ENCODE measurements at places on chromosomes 11 and 22. TPM values are rescaled to one million over a fixed set of nuclear protein-coding genes. Genes with fewer than 3 reads are reported as not detected.

Gene TREH
- not detected for total RNA-seq

DNA sequence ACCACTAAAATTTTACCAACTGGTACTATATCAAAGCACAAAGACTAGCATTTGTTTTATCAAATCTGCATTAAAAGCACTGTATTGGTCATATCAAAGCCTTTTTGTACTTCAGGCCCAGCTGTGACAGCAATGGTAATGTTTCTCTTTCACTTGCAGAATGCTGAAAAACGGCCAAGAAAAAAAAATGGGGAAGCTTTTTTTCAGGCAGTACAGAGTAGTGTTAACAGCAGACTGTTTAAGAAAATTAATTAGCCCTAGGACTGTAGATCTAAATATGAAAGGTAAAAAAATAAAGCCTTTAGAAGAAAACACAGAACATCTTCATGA lies 33.3 kb downstream of the DENND5A start:
- peaks cover 42% of the 10 kb centered on the region for H3K4me1 ChIP-seq
- H3K4me3 ChIP-seq, result peak overlapping the region; percentile 23
- no peaks in the 10 kb centered on the region for H3K27me3 ChIP-seq
- DNase-seq, result no peak
- H3K27ac ChIP-seq, result peak overlapping the region; percentile 52

GRCh38 chr11:6455070-6455469 lies 14.3 kb upstream of the HPX start:
- no peaks in the 10 kb centered on the region for H3K4me1 ChIP-seq
- no peak overlapping the region for H3K27ac ChIP-seq
- DNase-seq, result no peak
- peaks cover 69% of the 10 kb centered on the region for H3K36me3 ChIP-seq
- no peak overlapping the region for H3K4me3 ChIP-seq

GRCh38 chr11:93196816-93197379 lies 893 bp downstream of the SLC36A4 start:
- no peaks in the 10 kb centered on the region for H3K27me3 ChIP-seq
- H3K4me1 ChIP-seq, result peaks cover 21% of the 10 kb centered on the region
- H3K36me3 ChIP-seq, result no peaks in the 10 kb centered on the region

DNA sequence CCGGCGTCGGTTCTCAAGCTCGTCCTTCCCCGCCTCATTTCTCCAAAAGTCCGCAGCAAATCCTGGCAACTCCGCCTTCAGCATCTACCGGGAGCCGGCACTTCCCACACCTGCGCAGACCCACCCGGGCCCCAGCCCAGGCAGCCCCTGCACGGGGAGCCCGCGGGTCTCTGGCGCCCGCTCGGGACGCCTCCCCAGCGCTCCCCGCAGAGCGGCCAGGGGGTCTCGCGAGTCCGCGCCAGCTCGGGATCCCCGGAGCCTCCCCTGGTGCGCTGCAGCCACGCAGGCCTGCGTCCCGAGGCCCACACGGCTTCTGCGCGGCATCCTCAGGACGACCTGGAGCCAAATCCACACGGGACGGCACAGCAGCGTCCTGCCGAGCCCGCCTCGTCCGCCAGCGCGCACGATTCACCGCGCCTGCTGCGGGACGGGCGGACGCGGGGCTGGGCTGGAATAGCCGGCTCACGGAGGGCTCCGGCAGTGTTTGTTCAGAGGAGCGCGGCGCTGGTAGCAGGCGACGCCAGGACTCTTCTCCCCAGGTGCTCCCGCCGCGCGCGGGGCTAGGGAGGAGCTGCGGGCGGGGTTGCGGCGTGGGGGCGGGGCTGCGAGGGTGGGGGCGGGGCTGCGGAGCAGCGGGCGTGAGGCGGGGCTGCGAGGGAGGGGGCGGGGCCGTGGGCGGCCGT lies 816 bp upstream of the PHRF1 start:
- H3K27ac ChIP-seq, result peak overlapping the region; percentile 75
- no peaks in the 10 kb centered on the region for H3K36me3 ChIP-seq
- peak overlapping the region; percentile 61 for H3K4me3 ChIP-seq

Gene APOL3
- total RNA-seq, result 15.6 TPM

- H3K27ac ChIP-seq, result no peak overlapping the region
- no peaks in the 10 kb centered on the region for H3K36me3 ChIP-seq
- H3K4me1 ChIP-seq, result no peaks in the 10 kb centered on the region
- DNase-seq, result peak; percentile 12
- H3K27me3 ChIP-seq, result no peaks in the 10 kb centered on the region
Observed at GRCh38 chr22:30998329-30998728, 29.3 kb downstream of the TUG1 start.

DNA sequence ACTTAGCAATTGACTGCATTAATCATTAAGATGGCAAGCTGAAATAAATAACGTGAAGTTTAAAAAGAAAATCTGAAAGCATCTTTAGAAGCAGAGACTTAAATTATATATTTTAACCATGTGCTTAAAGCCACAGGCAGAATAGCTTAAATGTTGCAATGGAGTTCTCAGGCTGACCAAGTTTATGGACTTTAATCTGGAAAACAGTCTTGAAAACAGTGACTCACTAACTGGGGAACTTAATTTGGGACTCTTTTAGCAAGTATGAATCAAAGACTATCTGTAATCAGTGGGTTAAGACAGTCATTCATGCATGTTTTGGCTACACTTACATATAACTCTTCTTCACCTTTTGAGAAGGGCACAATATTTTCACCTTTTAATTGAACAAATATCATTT lies 12.6 kb upstream of the GLYATL1 start:
- no peaks in the 10 kb centered on the region for H3K27me3 ChIP-seq
- H3K4me1 ChIP-seq, result peaks cover 27% of the 10 kb centered on the region
- no peaks in the 10 kb centered on the region for H3K36me3 ChIP-seq
- no peak for DNase-seq

Gene FADD
- 5.8 TPM for total RNA-seq

DNA sequence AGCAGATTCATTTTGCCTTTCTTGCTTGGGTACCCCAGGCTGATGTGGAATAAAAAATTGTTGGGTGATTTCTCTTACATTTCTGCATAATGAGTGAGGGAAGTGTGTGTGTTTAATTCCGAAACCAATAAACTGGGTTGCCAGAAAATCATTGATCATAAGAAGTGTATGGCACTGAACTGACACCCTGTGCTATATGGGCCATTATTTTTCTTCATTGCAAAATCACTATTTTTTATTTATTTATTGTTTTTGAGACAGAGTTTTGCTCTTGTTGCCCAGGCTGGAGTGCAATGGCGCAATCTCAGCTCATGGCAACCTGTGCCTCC lies 14.6 kb upstream of the HIKESHI start:
- H3K4me3 ChIP-seq, result no peak overlapping the region
- H3K27me3 ChIP-seq, result no peaks in the 10 kb centered on the region
- H3K4me1 ChIP-seq, result no peaks in the 10 kb centered on the region
- no peak for DNase-seq
- peaks cover 14% of the 10 kb centered on the region for H3K36me3 ChIP-seq

DNA sequence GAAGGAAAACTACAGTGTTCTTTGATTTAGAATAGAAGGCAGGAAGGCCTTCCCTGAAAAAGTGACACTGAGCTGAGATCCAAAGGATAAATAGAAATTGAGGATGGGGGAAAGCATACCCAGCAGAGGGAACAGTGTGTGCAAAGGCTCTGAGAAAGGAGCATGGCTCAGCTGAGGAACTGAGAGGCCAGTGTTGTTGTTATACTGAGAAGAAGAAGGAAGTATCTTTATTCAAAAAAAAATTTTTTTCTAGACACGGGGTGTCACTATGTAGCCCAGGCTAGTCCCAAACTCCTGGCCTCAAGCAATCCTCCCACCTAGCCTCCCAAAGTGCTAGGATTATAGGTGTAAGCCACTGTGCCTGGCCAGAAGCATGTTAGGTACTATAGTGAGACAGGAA lies 3.5 kb upstream of the PIK3C2A start:
- no peak overlapping the region for H3K4me3 ChIP-seq
- H3K4me1 ChIP-seq, result peaks cover 25% of the 10 kb centered on the region
- no peaks in the 10 kb centered on the region for H3K36me3 ChIP-seq
- DNase-seq, result no peak
- no peak overlapping the region for H3K27ac ChIP-seq
- no peaks in the 10 kb centered on the region for H3K27me3 ChIP-seq

- H3K4me1 ChIP-seq, result peaks cover 51% of the 10 kb centered on the region
- peaks cover 5% of the 10 kb centered on the region for H3K36me3 ChIP-seq
- H3K4me3 ChIP-seq, result peak overlapping the region; percentile 91
- H3K27me3 ChIP-seq, result no peaks in the 10 kb centered on the region
- peak; percentile 4 for DNase-seq
Observed at GRCh38 chr11:59667812-59668187, 1.0 kb downstream of the PATL1 start.

DNA sequence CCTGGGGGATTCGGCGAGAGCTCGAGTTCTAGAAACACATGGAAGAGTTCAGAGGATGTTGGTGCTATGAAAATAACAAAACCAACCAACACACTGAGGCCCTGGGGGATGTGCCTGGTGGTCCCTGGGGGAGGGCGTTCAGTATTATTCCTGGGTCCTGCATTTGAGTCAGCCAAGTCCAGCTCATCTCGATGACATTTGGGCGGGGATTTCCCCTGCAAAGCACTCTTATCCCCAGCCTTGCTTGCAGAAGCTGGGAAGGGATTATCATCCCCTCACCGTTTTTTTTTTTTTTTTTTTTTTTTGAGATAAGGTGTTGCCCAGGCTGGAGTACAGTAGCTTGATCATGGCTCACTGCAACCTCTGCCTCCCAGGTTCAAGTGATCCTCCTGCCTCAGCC lies 2.1 kb upstream of the SMIM38 start:
- no peak overlapping the region for H3K4me3 ChIP-seq
- no peaks in the 10 kb centered on the region for H3K27me3 ChIP-seq
- peaks cover 10% of the 10 kb centered on the region for H3K36me3 ChIP-seq
- no peak overlapping the region for H3K27ac ChIP-seq
- no peak for DNase-seq

Gene CCDC88B
- 137 TPM for total RNA-seq

- DNase-seq, result peak; percentile 27
- no peak overlapping the region for H3K27ac ChIP-seq
- H3K4me3 ChIP-seq, result no peak overlapping the region
- no peaks in the 10 kb centered on the region for H3K36me3 ChIP-seq
- no peaks in the 10 kb centered on the region for H3K4me1 ChIP-seq
- no peaks in the 10 kb centered on the region for H3K27me3 ChIP-seq
Observed at GRCh38 chr11:127789927-127790326, 789.4 kb upstream of the KIRREL3 start.

GRCh38 chr11:86748296-86748695 lies 52.0 kb upstream of the PRSS23 start:
- DNase-seq, result no peak
- no peaks in the 10 kb centered on the region for H3K27me3 ChIP-seq
- peaks cover 9% of the 10 kb centered on the region for H3K4me1 ChIP-seq
- no peak overlapping the region for H3K27ac ChIP-seq
- no peak overlapping the region for H3K4me3 ChIP-seq

Gene MRGPRE
- not detected for total RNA-seq

DNA sequence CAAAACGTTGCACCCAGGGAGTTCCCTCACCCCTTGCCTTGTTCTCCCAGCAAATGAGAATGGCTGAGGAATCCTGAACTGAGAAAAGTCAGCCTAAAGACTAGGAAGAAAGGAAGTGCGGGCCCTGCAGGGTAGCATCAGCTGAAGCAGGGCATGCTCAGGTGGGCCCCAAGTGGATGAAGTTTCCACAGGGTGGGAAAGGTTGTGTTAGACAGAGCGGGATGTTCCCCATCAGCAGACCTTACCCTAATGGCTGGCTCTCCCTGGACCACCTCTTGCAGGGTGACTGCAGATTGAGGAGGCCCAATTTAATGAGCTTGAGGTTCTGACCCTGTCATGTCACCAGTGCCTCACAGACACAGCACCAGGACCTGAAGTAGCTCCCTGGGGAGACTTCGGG lies 81.5 kb upstream of the MYOD1 start:
- H3K36me3 ChIP-seq, result no peaks in the 10 kb centered on the region
- H3K4me1 ChIP-seq, result no peaks in the 10 kb centered on the region
- no peak overlapping the region for H3K27ac ChIP-seq
- H3K4me3 ChIP-seq, result no peak overlapping the region

DNA sequence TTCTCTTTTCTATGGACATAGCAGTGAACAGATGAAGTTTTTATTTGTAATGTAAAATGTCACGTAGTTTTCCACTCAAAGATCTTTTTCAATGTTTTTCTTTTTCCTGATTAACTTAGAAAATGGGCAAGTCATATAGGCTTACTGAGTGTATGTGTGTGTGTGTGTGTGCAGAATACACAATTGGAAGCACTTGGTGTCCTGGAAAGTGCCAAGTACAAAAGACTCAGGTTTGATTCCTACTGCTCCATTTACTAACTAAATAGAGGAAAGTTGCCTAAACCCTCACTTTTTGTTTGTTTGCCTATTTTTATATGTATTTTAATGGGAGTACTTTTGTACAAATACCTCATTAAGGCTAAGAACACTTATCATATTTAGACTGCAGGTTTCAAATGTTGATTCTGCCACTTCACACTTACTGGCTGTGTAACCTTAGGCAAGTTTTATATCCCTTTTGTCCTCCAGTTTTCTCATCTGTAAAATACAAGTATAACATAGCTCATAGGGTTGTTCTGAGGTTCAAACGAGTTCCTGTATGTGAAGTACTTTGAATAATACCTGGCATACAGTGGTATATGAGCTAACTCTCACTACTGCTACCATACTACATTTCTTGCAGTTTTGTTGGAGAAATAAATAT lies 90.1 kb downstream of the TYR start:
- H3K27me3 ChIP-seq, result no peaks in the 10 kb centered on the region
- no peaks in the 10 kb centered on the region for H3K36me3 ChIP-seq
- no peak for DNase-seq
- H3K27ac ChIP-seq, result no peak overlapping the region
- H3K4me3 ChIP-seq, result no peak overlapping the region

Gene OVOL1
- total RNA-seq, result 120 TPM

- DNase-seq, result peak; percentile 61
- H3K4me1 ChIP-seq, result peaks cover 54% of the 10 kb centered on the region
- peak within 1 kb of the TSS; percentile 72 for H3K27ac ChIP-seq
Observed at GRCh38 chr11:63768237-63769041, at the start of gene ZFTA. Gene ZFTA (minus strand): TSS chr11:63768775. CDS start chr11:63768622, 153 bp downstream.

Gene C11orf97
- total RNA-seq, result not detected

- peaks cover 95% of the 10 kb centered on the region for H3K36me3 ChIP-seq
- H3K4me3 ChIP-seq, result no peak overlapping the region
- DNase-seq, result no peak
- H3K4me1 ChIP-seq, result peaks cover 90% of the 10 kb centered on the region
- peak overlapping the region; percentile 92 for H3K27ac ChIP-seq
Observed at GRCh38 chr22:31097941-31098631, 9.3 kb downstream of the SELENOM start.

Gene EHF
- 116 TPM for total RNA-seq

DNA sequence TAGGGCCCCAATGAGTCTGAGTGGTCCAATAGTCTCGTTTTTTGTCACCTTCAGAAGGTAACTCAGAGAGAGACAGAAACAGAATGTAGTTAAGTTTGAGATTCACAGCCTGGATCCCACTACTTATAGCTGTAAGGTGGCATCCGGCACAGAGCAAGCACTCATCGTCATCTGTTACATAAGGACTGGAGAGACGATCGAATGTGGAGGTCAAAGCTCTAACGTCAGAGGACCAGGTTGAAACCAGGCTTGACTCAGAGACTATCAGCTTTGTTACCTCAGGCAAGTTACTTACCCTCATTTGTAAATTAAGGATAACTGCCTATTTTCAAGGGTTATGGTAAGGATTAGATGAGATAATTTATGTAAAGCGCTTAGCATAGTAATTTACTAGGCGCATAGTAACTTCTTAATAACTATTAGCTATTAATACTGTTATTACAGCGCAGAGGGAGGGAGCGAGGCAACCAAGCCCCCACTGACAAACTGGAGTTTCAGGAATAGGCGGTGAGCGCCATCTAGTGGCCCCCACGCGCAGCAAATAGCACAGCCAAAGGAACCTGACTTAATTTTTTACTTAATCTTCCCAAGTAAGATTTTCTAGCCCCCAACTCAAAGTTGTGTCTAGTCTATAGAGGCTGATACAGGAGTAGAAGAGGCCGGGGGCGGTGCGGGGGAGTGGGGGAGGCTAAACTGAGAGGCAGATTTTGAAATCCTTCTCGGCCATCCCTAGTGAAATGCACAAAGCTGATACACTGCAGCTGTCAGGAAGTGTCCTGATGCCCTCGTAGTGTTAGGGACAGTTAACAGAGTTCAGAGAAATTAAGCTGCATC lies 29.0 kb upstream of the API5 start:
- no peak overlapping the region for H3K4me3 ChIP-seq
- DNase-seq, result no peak
- H3K27ac ChIP-seq, result no peak overlapping the region
